ENCODE measurements at places on chromosomes 1 and 21.
A peak's percentile ranks its signal among the peaks of the same experiment; 100 is the strongest.

- DNase-seq, result peak; percentile 80
These were observed 9.5 kb upstream of the PADI3 start for GRCh38 chr1:17239420-17239819.

DNA sequence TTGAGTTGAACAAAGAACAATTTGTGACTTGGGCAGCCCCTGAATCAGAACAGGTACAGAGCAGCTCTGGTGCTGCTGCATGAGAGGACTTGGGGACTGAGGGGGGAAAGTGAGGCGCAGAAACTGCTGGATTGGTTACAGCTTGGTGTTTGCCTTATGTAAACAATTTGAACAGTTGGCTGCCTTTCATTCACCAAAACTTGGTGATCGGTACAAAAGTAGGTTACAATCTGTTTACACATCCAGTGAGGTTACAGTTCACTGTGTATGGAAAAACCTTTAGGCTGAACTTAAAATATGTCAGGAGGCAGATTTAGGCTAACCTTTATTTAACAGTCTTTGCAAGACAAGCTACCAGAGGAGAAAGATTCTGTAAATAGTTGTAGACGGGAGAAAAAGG, 28.6 kb upstream of the MTR start:
- no peak for DNase-seq

DNA sequence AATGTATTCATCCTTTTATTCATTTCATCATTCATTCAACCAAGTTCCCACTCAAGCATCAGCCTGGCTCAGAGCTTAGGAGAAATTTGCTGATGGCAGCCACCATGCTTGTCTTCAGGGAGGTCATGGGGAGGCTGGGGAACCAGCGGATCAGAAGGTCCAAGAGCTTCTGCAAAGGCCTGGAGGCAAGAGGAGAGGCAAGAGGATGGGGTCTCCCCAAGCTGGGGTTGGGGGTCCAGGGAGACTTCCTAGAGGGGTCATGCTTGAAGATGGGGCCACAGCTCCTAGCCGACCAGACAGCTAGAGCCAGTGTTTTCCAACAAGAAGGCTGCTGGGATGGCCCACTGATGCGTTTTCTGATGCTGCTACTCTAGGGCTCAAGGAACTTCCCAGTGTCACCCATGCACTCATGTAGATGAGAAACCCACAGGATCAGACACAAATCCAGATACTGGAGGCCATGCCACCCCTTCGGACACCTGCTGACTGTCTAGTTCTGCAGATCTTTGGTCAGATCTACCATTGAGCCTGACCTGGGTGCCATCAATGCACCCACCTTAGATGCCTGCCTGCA, 315.2 kb downstream of the AJAP1 start:
- no peak for DNase-seq

GRCh38 chr1:14737561-14738094, 139.1 kb downstream of the KAZN start:
- no peak for DNase-seq

DNA sequence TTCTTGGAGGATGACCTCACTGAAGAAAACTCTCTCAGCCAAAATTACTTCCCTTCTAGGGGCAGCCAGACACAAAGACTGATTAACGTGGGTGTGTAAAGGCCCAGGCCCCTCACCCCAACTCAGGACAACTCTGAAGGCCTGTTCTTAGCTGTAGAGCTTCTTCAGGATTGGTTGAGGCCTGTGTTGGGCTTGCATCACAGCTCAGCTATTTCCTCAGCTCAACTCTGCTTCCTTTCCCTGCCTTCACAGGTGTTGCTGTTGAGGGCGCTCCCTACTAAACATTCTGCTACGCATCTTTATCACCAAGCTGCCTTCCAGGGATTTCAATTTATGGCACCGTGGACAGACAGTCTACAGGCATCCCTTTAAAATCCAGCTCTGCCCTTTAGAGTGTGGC, 36.8 kb downstream of the MAB21L3 start:
- DNase-seq, result no peak

DNA sequence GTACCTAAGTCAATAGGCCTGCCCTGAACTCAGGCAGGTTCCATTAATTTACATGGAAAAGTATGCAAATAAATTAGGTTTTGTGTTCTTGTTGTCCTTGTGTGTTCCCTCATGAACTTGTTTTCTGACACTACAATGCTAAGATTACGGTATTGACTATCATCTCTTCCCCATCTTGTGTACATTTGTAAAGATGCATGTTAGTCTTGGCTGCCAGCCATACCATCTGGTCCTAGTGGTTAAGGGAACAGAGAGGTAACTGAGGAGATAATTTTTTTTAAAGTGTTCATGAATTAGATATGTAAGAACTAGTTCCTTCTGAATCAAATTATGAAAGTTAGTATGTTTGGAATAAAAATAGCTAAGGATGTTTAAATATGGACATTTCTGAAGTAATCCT, 167.6 kb upstream of the ADAMTS5 start:
- no peak for DNase-seq

GRCh38 chr1:173222149-173223030, 15.3 kb upstream of the TNFSF4 start:
- DNase-seq, result no peak

DNA sequence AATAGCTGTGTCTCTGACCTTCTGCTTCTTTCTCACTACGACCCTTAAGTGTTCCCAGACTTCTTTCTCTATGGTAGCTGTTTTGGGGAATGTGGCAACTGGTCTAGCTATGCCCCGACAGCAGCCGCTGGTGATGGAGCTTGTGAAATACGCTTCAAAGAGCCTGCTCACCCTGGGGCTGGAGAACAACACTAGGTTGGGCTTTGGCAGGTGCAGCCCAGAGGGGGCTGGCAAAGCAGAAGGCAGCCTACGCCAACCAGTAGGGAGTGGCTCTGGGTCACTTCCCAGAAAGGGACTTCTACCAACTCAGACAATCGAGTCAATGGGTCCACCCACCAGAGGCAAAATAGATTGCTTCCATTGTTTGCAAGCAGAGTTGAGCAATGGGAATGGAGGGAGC, 262.8 kb downstream of the LMO4 start:
- DNase-seq, result no peak

DNA sequence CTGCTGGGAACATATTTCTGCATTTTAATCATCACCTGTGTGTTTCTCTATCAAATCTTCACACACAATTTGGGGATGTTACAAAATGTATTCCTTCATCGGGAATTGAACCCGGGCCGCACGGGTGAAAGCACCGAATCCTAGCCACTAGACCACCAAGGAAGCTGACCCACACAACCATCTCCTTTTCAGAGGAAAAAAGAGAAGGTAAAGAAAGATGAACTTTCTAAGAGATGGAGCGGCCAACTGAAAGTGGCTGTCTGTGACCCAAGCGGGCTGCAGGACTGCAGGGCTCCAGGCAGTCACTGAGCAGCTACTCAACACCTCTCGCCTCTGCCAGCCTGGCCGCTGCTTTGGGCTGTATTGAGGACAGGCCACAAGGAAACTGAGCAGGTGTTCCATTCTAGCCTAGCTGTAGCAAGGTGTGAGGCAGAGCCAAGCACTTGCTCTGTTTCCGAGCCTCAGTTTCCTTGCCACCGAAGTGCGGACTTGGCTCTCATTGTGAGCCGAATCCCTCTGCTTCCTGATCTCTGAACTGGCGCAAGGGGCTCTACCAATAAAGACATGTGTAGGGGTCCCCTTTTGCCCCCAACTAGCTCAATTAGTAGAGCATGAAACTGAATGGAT, 156.9 kb upstream of the NBPF11 start:
- DNase-seq, result no peak

DNA sequence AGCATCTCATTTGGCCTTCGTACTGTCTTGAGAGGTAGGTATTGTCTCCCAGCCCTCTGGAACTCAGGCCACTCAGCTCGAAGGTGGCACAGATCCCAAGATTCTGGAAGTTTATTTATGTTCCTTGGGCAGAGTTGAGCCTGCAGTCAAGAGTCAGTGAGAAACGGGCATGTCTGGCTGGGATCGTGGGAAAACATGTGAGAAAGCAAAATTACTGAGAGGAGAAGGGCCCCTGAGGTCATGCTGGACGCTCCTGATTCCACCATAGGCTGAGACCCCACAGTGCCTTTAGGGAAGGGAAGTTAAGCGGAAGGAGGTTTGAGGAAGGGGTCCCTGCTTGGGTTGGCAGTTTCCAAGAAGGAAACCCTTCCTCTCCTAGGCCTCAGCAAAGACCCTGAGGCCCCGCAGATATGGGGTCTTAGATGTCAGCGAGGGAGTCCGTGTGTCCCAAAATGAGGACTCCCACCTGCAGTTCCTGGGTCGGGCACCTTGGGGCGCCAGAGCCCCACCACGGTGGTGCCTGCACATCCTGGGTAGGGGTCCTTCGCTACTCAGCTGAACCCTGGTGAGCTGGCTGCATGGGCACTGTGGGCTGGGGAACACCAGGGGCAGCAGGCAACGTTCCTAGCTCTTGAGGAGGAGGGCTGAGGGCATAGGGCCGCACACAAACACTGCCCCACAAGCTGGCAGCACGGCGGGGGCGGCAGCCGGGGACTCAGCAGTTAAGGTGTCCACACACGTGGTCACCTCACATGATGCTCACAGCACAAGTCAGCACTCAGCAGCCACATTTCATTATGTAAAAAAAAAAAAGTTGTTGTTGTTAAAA, 12.3 kb upstream of the SEMA4A start:
- DNase-seq, result no peak

DNA sequence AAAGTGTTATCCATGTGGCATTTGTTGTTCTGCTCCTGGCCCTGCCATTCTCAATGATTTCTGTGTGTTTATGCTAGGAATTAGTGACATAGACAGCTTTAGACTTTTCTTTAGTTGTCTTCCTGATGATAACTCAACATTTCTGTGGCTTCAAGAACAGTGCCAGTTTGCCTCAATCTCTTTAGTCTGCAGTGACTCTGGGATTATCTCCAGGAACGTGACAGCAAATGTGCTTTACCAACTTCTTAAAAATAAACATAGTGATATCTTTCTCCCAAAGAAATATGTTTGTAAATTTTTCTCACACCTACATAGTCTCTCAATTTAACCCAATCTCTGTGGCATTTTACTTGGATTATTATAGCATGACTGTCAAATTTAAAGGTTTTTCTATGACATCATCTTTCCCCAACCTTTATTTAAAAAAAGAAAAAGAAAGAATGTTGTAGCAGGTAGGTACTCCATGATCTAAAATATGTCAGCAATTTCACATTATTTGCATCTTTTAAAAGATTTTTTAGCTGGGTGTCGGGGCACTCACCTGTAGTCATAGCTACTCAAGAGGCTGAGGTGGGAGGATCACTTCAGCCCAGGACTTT, 24.6 kb downstream of the RNASEL start:
- no peak for DNase-seq

GRCh38 chr1:181538836-181539235, 55.5 kb downstream of the CACNA1E start:
- DNase-seq, result no peak

DNA sequence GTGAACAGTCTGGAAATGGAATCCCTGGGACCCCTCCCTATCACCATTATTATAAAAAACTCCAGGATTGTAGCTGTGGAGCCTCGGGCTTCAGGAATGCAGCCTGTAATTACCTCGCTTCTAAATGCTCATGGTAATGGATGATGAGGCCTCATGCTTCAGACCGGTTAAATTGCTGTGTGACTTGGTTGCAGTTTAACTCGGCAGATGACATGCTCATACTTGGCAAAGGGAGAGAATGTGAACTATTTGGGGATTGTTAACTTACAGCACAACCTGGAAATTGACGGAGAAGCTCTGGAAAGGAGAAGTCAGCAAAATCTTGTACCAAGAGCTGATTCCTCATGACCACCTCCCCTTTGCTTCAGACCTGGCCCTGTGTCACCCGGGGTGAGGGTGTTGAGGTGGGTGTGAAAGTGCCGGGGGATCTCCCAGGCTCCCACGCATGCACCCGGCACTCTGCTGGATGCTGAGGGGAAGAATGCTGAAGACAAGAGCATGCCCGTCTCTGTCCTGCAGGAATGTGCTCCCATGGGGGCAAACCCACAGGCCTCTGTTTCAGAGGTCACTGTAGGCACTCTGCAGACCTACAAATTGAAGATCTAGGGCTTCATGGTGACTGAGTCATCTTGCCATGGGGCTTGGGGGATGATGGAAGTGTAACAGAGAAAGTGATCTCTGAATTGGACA, 364.8 kb downstream of the RPS6KC1 start:
- no peak for DNase-seq

- DNase-seq, result peak; percentile 6
These were observed 317 bp downstream of the SPAG17 start for GRCh38 chr1:118184739-118185083.

DNA sequence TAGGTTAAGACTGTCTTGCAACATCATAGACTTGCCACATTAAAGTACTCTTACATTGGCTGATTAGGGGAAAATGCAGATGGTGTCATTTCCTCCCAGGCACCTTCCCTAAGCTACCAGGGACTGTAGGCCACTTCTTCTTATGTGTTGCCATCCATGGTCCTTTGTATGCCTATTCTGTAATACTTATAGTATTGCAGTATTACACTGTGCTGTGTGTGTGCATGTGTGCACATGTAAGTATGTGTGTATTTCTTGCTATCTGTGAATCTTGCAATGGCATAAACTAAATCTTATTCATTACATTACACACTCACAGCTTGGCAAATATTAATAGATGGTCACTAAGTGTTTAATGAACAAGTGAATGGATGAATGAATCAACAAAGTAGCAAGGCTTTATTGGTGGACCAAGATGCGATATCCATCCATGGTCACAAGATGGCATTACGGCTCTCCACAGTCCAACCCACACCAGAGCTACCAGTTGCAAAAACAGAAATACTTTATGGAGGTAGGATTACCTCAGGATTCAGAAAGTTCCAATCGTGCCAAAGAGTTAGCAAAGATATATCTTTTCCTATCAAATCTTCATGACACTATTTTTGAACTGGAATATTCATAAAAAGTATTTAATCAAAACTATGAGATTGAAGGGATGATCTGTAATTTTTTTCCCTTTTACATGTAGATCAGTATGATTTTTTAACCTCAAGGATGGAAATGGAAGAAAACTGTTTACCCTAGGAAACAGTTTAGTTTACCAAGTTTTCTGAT, 160.2 kb downstream of the DENND1B start:
- DNase-seq, result peak; percentile 31

Data from NCI-H1105 (cell line).